ENCODE measurements at places on chromosomes 2 and 18.

DNA sequence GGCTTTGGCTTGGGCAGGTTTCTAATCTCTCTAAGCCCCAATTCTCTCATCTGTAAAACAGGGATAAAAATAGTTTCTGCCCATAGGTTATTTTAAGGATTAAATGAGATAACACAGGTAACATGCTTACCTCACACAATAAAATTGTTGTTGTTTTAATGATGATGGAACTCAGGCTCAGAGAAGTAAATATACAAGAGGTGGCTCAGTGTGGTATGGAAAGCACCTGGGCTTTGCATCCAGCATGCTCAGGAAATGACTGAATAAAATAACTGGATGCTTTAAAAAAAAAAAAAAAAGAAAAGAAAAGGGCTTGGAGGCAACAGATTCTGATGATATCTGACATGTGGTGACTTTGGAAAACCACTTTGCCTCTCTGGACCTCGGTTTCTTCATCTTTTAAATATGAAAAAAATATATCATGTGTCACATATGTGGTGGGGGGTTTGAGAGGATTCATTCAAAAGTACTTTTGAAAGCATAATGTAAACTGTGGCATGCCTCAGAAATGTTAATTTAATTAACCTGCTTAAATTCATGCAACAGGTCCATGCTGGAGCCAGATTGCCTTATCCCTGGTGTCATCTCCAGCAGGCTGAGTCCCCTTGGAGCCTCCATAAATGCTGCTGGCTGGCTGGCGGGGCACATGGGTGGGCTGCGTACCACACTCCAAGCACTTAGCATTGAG lies 112.8 kb upstream of the CDC42EP3 start:
- no peak for DNase-seq

GRCh38 chr2:100919316-100919715 lies 82.8 kb upstream of the RPL31 start:
- no peak for DNase-seq

GRCh38 chr2:101330253-101330933 lies 21.9 kb upstream of the RNF149 start:
- no peak for DNase-seq

- peak; percentile 52 for DNase-seq
Measured at GRCh38 chr18:66511792-66512191, 92.1 kb downstream of the CDH19 start.

GRCh38 chr18:40243607-40244006 lies 1711.4 kb upstream of the PIK3C3 start:
- DNase-seq, result no peak

- no peak for DNase-seq
Measured at GRCh38 chr2:157254041-157254440, 3.5 kb upstream of the GALNT5 start.

Data from epithelial cell of proximal tubule (primary cell).